ENCODE measurements at places on chromosomes 6 and 20. TPM values are rescaled to one million over a fixed set of nuclear protein-coding genes. Genes with fewer than 3 reads are reported as not detected.

The YTHDF1 gene
- total RNA-seq = 37.3 TPM

The SLC17A2 gene
- total RNA-seq = not detected

The SYCP2 gene
- total RNA-seq = 5.4 TPM

The SLC35F1 gene
- 51.7 TPM for total RNA-seq

The RIPOR3 gene
- total RNA-seq = 10.4 TPM

The FGD2 gene
- total RNA-seq = 13.2 TPM

The TSPO2 gene
- not detected for total RNA-seq

The CHRNA4 gene
- 12.0 TPM for total RNA-seq

The RNF182 gene
- total RNA-seq = 18.4 TPM

The SAMD10 gene
- 8.9 TPM for total RNA-seq

The ABHD16B gene
- not detected for total RNA-seq

The RBCK1 gene
- total RNA-seq = 69.6 TPM

The FITM2 gene
- 9.3 TPM for total RNA-seq

The OR12D2 gene
- total RNA-seq = not detected

The TRIM15 gene
- not detected for total RNA-seq

The SPEF1 gene
- 1.1 TPM for total RNA-seq

The SIRPD gene
- total RNA-seq = not detected

The OR2B6 gene
- total RNA-seq = not detected

The BAG2 gene
- 8.6 TPM for total RNA-seq

The TRIM31 gene
- not detected for total RNA-seq

The PKIB gene
- total RNA-seq = 19.4 TPM

The AP5S1 gene
- 18.4 TPM for total RNA-seq

The PNPLA1 gene
- 0.16 TPM for total RNA-seq

The SLC32A1 gene
- total RNA-seq = 8.2 TPM

The SYNJ2 gene
- total RNA-seq = 9.3 TPM

The MRPL14 gene
- total RNA-seq = 33.7 TPM

The NFYA gene
- 59.0 TPM for total RNA-seq

The AGER gene
- total RNA-seq = 2.6 TPM

The ZC2HC1B gene
- total RNA-seq = not detected

The POLR3F gene
- total RNA-seq = 24.5 TPM

The RAB44 gene
- total RNA-seq = 0.33 TPM

The ATAT1 gene
- total RNA-seq = 25.5 TPM

The MDN1 gene
- total RNA-seq = 35.3 TPM

The KIF25 gene
- total RNA-seq = not detected

The EDN1 gene
- total RNA-seq = 5.4 TPM

The CNBD2 gene
- total RNA-seq = 8.4 TPM

The CRISP2 gene
- total RNA-seq = 0.55 TPM

The MYCT1 gene
- total RNA-seq = 21.2 TPM

The PHACTR3 gene
- 8.1 TPM for total RNA-seq

The DNAH8 gene
- total RNA-seq = 0.27 TPM

The CRIP3 gene
- total RNA-seq = not detected

The VNN1 gene
- total RNA-seq = 0.82 TPM

The JPH2 gene
- 14.8 TPM for total RNA-seq

The NRSN1 gene
- total RNA-seq = 12.5 TPM

The BPIFB4 gene
- 0.22 TPM for total RNA-seq

The DLK2 gene
- total RNA-seq = 2.6 TPM

The FBXO5 gene
- total RNA-seq = 15.3 TPM

The HLA-DPB1 gene
- 6.7 TPM for total RNA-seq

The SLC26A8 gene
- 1.4 TPM for total RNA-seq

The PDYN gene
- total RNA-seq = not detected

The BTNL2 gene
- not detected for total RNA-seq

All from camera-type eye (tissue), 1 donor.